ENCODE measurements at places on chromosomes 4 and X.

DNA sequence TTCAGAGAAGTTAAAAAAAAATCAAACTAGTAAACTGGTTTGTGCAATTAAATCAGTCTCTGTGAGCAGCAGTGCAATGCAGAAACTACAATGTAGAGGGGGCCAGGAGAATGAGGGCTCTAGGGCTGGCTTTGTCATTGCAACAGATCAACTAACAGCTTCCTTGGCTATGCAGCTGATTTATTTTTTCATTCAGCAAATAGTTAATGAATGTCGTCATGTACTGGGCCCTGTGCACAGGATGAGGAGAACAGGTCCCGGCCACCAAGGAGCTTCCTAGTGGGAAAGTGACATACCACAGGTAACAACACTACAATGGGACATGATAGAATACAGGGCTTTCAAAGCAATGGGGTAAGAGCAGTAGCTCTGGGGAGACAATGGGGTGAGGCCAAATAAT, 190.1 kb downstream of the NSUN7 start:
- no peak for DNase-seq

DNA sequence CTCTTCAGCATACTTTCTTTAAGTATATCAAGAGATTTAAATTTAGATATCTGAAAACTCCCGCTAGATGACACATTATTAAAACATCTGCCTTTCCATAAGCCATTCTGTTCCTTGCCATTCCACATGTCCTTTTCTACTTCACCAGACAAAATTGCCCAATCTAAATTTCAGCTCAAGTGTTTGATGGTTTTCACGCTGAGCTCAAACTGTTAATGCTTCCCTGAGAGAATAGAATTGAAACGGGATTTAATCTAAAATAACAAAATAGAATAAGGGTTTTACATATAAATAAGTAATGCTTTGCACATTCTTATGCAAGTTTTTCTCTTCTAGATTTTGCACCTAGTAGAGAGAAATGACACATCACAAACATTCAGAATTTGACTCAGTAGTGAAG, 764.5 kb upstream of the TENM3 start:
- no peak for DNase-seq

- no peak for DNase-seq
Observed at GRCh38 chrX:131543774-131544173, at the start of gene OR13H1. OR13H1 (plus strand) TSS chrX:131544074; CDS start chrX:131544074, 0 bp downstream.

DNA sequence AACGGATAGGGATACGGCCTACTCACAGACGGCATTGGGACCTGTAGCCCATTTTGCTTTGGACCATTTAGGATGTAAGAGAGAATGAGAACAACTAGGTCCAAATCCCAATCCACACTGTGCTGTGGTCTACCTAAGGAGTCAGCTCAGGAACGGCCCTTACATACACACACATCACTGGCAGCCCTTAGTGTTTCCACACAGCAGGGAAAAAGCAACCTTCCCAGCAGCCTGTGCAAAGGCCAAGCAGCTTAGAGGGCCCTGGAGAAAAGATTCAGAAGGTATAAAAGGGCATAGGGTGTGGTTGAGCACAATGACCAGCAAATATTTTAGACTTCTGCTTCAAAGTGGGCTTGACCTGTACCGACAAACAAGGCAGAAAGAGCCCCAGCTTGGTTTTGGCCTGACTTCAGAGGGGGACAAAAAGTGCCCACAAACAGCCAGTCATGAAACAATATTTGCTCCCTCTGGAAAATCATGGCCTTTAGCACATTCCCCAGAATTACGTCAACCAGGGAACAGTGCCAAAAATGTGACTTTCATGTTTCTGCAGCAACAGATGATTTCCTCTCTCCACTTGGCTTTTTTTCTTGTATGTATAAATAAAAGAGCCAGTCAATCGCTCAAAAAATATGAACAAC, 359.5 kb upstream of the FGF16 start:
- DNase-seq: no peak

DNA sequence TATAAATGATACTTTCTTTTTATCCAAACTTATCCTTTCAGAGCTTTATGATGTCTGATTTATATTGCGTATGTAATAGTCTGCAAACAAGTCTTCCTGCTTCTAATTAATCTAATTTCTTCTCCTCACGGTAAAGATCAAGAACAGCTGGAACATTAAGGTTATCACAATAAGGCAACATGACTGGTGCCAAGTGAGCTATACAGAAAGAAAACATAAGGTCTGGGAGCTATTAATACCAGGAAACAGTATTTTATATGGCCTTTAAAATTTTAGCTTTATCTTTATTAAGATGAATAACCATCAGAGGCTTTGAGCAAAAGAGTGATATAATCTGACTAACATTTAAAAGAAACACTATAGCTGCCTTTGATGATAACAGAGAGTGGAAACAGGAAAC, 28.7 kb upstream of the CABS1 start:
- no peak for DNase-seq

- DNase-seq: no peak
Observed at GRCh38 chr4:1991596-1992434, 17.0 kb downstream of the NELFA start.

DNA sequence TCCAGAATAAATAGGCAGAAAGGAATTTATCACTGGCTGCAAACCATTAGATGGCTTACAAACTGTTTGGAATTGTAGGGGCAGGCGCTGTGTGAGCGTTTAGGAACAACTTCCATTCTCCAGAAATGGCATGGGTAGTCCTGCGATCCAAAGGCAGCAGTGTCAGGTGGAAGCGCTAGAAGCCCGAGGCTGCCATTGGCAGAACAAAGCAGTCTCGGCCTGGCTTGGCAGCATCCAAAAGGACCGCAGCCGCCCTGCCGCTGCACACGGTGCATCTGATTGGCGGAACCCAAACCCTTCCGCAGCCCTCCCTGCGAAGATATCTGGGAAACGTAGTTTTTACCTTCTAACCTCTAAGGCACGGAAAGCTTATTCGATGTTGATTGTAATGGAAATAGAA, 23.6 kb upstream of the YTHDC1 start:
- peak; percentile 78 for DNase-seq

DNA sequence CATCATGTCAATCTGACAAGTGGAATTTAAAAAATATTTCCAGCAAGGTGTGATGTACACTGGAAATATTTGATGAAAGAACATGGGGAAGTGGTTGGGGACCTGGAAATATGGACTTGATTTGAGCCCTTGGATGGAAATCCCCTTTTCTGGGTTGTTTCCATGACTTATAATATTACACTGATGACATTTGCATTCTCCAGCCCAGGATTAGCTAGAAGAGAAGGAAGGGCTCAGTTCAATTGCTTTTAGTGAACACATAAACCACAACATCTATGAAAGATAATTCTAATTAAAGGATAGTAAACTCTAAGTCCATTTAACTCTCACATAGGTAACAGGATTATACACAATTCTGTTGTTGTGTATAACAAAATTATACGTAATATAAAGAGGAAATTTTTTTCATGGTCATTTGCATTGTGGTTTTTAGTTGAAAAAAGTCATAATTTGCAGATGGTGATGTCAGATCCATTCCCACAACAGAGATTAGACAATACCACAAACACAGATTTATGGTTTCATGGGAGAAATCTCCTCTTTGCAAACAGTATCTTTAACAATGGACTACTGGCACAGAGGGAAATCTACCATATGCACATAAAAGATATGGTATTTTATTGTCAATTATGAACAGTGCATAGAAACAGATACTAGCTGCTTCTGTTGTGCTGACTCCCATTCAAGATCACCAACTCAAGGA, 126.5 kb downstream of the DKK2 start:
- DNase-seq: no peak

DNA sequence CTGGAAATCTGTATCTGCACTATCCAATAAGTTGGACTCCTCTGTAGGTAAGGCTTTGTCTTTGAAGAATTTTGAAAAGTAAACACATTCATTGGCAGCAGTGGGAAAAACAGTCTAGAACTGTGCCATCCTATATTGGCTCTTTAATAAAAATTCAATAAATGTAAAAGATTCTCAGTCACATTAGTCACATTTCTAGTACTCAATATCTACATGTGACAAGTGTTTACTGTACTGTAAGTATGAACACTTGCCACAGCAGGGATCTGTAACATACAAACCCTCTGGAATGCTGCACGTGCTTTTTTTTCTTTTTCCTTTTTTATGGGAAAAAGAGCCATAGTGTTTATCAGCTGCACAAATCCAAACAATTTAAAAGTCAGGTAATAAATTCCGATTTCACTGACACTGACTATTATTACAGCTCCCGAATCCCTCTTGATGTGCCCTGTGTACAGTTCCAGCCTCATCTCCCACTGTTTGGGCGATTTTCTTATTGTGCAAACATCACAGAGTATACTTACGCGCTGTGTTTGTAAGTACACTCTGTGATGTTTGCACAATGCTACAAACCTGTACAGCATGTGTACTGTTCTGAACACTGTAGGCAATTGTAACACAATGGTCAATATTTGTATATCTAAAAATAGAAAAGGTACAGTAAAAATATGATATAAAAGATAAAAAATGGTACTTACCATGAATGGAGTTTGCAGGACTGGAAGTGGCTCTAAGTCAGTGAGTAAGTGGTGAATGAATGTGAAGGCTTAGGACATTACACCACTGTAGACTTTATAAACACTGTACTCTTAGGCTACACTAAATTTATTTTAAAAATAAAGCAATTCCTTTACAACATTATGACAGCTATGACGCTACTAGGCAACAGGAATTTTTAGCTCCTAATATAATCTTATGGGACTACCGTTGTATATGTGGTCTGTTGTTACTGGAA, 8.7 kb downstream of the PYURF start:
- no peak for DNase-seq

DNA sequence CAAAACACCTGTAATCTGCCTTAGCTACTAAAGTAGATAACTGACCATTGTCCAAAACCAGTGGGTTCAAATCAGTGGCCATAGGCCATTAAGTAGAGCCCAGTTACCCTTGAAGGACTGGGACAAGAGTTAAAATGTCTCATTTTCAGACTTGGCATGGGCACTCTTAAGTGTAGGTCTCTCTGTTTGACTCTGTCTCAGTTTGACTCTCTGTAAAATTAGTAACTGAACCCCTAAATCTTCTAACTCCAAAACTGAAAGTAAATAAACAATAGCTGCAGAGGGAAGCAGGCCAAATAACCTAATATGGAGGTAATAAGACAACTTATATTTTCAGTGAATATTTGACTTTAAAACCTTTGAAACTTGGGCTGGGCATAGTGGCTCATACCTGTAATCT, 89.1 kb downstream of the SLC16A2 start:
- DNase-seq: no peak

DNA sequence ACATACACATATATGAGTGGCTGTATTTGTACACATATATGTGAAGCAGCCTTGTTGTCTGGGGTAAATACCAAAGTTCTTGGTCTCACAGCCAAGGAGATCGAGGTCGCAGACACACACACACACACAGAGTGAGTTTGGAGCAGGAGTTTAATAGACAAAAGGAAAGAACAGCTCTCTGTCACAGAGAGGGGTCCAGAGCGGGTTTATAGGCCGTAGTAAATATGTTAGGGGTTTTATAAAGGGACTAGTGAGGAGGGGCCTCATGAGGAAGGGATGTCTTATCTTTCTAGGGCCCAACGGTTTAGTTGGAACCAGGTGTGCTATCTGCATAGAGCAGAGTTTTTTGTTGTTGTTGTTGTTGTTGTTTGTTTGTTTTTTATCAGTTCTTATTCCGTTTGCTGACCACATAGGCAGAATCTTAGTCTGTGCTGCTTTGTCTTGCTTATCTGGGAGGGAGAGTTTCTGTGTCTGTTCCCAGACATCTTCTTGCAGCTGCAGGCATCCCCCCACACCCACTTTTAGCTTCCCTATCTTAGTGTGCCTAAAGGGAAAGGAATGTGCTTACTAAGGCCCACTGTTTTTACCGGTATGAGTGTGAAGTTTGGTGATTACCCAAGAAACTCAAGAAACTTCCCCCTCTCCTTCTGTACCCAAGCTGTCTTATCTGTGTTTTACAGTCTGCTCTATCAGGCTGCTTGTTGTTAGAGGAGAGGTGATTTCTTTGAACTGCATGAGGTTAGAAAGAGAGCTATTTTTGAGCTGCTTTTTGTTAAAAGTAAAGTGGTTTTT, 91.9 kb downstream of the TENT5D start:
- DNase-seq: no peak

DNA sequence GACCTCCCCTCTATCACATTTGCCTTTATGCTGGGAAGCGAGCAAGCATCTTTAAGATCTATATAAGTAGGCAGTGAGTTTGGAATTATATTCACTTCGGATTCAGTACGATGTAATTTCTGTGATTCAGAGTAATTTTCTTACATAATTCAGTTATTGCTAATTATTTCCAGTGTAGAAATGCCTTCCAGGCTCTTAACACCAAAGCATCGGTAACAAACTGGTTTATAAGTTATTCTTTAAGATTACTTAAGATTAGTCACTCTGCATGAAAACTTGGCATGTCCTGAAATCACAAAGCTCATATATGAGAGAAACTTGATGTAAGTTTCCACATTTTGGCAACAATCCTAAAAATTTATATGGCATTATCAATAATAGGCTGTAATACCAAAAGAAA, 120.8 kb downstream of the ADAMTS3 start:
- DNase-seq: no peak

DNA sequence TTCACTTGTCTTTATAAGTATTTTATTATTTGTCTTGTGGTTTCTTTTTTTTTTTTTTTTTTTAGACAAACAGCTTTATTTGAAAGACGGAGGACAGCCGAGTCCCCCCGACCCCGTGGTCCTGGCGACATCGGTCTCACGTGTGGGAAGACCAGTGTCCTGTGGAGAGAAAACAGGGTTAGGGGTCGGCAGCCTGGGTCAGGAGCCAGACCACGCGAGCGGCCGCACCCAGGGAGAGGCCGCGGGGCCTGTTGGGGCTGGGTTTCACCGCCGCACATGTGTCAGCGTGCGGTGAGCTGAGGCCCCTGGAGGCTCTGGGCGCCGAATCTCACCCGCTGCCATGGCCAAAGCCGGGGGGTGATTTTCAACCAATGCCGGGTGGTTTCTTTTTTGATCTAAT, 17.8 kb upstream of the RAB33B start:
- DNase-seq: no peak

DNA sequence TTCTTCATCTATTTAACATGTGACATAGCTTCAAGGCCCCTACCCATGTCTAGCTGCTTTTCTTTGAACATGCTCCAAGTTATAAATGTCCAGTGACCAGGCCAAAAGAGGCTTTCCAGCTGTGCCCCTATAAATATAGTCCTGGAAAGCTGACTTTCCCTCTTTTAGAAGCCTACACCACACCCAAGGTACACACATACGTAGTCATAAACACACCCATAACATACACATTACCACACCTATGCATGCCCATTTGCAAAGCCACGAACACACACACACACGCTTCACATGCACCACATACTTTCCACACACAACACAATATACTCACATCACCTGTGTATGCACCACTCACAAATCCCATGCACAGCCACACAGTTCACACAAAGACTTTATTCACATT, 2.0 kb downstream of the ARHGAP36 start:
- DNase-seq: no peak

All from fibroblast of gingiva (primary cell).